Myometrial cell (primary cell): ENCODE measurements at places on chromosomes 7 and 10. TPM values are rescaled to one million over a fixed set of nuclear protein-coding genes. Genes with fewer than 3 reads are reported as not detected.

Gene SIRT1
- total RNA-seq = 5.5 and 10.6 TPM in 2 replicates

Gene SH2B2
- 1.8 and 4.3 TPM in 2 replicates for total RNA-seq

Gene CLDN3
- total RNA-seq = not detected in 2 replicates

Gene MXI1
- total RNA-seq = 2.7 and 6.3 TPM in 2 replicates

Gene TRIM50
- not detected in 2 replicates for total RNA-seq
